ENCODE measurements at places on chromosomes 7 and 10.

GRCh38 chr7:155809332-155809946 lies 2.8 kb downstream of the SHH start:
- no peak for DNase-seq

DNA sequence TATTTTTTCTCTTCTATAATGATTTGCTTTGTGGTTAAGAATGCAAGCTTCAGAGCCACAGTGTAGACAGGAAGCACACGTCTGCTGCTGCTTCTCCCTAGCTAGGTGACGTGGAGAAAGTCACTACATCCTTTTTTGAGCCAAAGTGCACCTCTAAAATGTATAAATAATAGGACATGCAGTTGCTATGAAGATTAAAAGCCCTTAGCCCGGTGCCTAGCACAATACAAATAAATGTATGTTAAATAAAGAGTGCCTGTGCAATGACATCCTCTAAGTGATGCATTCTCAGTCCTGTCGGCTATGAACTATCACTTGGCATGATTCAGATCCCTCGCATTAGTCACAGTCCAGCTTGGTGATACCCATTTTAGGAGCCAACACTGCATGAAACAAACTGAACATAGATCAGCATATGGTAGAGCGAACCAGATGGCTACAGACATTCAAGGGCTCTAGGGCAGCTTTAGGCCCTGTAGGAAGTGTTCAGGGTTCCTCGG lies 4.8 kb upstream of the TRDMT1 start:
- no peak for DNase-seq

DNA sequence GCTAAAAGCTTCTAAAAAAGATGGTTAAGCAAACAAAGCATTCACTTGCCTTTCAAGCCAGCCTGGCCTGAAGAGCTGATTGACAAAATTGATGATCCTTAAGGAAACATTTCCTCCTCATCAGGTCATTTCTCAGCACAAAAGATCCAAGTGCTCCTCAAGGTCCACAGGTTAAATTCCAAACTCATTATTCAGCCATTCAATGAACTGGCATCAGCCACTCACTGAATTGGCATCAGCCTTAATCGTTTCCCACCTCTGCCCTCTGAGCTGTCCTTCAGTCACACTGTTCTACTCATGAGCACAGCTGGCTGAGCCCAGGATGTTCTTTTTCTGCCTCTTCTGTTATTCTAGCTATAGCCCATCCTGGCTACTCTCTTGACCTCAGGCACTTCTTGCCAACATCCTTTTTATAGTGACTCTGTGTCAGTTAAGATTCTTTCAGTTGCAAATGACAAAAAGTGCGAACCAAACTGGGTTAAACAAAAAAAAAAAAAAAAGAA lies 147.5 kb downstream of the RAB11FIP2 start:
- no peak for DNase-seq

- DNase-seq, result no peak
Measured at GRCh38 chr10:117249493-117250093, 8.7 kb downstream of the SLC18A2 start.

DNA sequence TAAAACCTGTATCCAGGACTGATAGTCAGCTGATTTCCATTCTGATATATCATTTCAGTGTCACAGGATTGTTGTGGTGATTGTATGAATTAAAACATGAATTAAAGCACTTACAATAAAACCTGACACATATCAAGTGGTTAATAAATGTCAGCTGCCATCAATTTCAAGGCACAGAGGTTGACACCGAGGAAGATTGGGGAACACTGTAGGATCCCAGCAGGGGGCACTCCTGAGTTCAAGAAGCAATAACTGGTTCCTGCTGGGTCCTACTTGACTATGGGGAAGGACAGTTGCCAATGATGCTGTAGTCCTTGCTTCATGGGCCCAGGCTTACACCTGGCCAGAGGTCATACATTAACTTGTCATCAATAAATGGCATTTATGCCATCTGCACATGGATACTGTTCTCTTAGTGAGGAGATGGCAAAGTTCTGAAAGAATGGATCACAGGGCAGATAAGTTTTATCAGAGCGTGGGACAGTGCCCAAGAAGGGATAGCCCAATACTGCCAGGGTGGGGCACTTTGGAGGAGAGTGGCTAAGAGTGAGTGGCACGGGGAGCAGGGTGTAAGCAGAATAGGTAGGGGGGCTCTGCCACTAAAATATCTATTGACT lies 24.1 kb downstream of the FZD1 start:
- DNase-seq, result peak; percentile 77

- peak; percentile 26 for DNase-seq
Measured at GRCh38 chr7:125383324-125383723, 453.7 kb upstream of the POT1 start.

Data from NCI-H82 (cell line).